DND-41 (cell line): ENCODE measurements at places on chromosomes 12 and 14.

- DNase-seq: no peak
Measured at GRCh38 chr12:114733919-114734318, 49.9 kb upstream of the TBX3 start.

- DNase-seq: no peak
Measured at GRCh38 chr12:2149091-2149490, 96.3 kb downstream of the CACNA1C start.

GRCh38 chr12:43169115-43169681, 382.8 kb downstream of the ADAMTS20 start:
- DNase-seq: no peak

DNA sequence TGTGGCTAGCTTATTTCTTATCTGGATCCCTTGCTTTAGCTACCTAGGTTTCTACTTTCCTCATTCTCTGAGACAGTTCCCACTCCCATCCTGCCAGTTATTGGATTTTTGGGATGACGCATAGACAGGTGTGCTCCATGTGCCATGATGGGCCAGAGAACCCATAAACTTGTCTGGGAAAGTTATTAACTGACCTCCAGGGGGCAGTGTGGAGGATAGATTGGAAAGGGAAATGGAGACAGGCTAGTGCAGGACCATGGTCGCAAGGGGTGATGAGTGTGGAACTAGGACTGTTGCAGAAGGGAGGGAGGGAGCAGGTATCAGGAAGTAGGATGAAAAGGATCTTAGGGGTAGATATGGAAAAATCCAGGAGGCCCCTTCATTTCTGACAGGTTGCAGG, 80.3 kb downstream of the ESRRB start:
- DNase-seq: peak; percentile 42

DNA sequence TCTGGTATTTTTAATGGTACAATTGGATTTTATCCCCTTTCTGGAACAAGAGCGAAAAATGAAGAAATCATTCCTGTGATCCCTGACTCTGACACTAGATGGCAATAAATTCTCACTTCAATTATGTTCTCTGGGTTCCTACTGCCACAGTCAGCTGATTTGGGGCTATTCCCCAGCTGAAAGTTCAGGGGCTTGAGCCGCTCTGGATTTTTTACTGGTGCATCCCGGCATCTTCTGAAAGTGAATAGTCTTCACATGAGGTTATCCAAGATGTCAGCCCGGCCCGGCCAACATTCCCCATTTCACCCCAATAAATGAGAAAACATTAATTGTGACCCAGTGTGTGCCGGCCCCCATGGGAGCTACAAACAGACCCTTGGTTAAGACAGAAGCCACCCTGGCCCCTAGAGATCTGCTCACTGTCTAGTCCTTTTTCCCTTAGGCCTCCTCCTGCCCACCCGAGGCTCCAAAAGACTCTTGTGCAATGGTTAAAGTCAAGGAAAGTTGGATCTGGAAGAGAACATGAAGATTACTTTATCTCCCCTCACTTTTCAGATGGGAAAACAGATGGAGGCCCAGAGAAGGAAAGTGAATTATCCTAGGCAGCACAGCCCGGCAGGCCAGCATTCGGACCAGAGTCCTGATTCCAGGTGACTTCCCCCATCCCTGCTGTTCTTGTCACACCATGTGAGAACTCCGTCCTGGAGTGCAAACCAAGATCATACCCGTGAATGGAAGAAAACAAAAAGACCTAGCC, 20.8 kb downstream of the CKAP4 start:
- DNase-seq: no peak

GRCh38 chr12:102806110-102806509, 110.9 kb downstream of the PAH start:
- no peak for DNase-seq

GRCh38 chr14:91410771-91411536, 6.7 kb downstream of the CCDC88C start:
- no peak for DNase-seq

- DNase-seq: no peak
Measured at GRCh38 chr12:111359914-111360276, 9.0 kb downstream of the PHETA1 start.

- DNase-seq: peak; percentile 7
Measured at GRCh38 chr14:93538413-93538812, 107.7 kb downstream of the UNC79 start.

DNA sequence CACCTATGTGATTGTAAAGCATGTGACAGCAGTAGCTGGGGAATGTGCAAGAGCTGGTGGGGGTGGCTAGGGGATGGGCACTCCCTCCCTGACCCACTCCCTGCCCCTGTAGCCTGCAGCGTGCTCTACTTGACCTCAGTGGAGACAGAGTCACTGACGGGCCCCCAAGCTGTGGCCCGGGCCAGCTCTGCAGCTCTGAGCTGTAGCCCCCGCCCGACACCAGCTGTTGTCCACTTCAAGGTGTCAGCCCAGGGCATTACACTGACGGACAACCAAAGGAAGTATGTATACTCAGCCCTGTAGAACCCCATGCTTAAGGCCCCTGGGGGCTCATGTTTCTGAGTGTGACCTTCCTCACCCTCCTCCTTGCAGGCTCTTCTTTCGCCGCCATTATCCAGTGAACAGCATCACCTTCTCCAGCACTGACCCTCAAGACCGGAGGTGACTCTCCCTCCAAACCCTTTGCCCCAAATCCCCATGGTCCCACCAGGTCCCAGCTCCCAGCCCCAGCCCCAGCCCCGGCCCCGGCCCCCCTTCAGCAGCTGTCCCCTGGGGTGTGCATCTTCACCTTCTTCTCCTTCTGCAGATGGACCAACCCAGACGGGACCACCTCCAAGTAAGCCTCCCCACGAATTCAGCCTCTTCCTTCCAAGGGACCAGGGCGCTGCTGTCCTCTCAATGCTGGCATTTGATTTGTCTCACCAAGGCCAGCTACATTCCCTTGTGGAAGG, 13.3 kb downstream of the TNS2 start:
- no peak for DNase-seq

GRCh38 chr12:109393437-109394345, 46.0 kb downstream of the MYO1H start:
- peak; percentile 42 for DNase-seq

GRCh38 chr14:64202716-64203115, 91.5 kb downstream of the ESR2 start:
- no peak for DNase-seq

DNA sequence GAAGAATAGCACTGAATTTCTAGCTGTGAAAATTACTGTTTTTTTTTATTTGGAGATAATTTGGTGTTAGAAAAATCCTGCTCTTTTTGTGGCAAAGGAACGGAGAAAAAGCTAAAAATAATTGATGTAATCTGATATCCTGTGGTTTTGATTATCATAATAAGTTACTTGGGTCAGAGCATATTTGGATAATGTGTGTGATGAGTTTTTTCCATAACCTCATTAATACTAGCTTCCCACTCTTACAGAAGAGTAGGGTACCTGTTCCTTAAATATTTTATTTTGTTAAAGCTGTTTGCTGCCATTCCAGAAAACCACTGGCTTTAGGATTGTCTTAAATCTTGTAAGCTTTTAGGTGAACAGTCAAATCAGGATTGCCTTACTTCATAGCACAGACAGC, 4.7 kb downstream of the PSMC6 start:
- DNase-seq: no peak

GRCh38 chr12:7834701-7835100, 38.0 kb downstream of the SLC2A14 start:
- no peak for DNase-seq

DNA sequence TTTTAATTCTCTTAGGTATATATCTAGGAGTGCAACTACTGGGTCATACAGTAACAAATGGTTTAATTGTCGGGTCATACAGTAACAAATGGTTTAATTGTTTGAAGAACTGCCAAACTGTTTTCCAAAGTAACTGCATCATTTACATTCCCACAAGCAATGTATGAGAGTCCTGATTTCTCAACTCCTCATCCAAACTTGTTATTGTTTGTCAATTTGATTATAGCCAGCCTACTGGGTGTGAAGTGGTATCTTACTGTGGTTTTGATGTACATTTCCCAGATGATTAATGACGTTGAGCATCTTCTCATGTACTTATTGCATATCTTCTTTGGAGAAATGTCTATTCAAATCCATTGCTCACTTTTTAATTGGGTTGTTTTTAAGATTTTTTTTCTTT, 67.6 kb upstream of the CFL2 start:
- DNase-seq: no peak

DNA sequence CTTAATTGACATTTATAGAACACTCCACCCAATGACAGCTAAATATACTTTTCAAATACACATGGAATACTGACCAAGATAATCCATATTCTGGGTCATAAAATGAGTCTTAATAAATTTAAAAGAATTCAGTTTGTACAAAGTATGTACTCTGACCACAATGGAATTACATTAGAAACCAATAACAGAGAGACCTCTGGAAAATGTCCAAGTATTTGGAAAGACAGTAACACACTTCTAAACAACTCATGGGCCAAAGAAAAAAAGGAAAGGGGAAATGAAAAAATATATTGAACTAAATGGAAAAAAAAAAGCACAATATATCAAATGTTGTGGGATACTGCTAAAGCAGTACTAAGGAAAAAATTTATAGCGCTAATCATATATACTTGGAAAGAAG, 52.0 kb downstream of the CRACR2A start:
- no peak for DNase-seq

- DNase-seq: peak; percentile 23
Measured at GRCh38 chr12:57621497-57622292, 10.5 kb downstream of the ARHGEF25 start.

DNA sequence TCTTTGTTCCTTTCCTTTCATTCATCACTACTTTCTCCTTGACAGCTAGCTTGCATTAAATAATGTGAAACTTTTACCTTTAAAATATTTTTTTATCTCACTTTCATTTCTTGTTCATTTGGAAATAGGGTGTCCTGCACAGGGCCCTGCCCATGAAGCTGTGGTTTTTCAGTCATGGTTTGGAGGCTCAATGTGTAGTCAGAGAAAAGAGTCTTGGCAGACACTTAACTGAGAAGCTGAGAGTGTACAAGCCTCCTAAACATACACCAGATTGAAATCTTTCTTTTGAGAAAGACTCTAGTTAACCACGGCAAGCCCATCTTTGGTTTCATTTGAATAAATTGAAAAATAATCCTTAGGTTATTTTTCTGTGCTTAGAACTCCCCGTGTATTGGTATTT, 74.2 kb downstream of the KICS2 start:
- no peak for DNase-seq

GRCh38 chr12:78457938-78458337, 406.6 kb upstream of the SYT1 start:
- no peak for DNase-seq

DNA sequence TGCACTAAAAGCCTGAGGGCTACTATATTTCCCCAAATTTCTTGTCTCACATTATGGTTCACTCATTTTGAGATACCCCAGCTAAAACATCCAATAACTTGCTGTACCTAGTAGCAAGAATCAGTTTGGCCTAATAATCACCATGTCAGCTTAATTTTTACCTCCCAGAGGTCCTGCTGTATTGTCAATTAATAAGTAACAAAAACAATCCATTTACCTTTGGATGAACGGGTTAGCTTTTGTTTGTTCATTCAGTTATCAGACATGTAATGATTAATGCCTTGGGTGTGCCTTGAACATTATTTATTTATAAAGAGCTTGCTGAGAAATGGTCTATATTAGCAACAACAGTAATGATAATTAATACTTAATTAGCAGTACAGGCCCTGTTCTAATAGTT, 57.0 kb downstream of the MON2 start:
- no peak for DNase-seq

- DNase-seq: no peak
Measured at GRCh38 chr14:42198010-42198409, 591.3 kb downstream of the LRFN5 start.

DNA sequence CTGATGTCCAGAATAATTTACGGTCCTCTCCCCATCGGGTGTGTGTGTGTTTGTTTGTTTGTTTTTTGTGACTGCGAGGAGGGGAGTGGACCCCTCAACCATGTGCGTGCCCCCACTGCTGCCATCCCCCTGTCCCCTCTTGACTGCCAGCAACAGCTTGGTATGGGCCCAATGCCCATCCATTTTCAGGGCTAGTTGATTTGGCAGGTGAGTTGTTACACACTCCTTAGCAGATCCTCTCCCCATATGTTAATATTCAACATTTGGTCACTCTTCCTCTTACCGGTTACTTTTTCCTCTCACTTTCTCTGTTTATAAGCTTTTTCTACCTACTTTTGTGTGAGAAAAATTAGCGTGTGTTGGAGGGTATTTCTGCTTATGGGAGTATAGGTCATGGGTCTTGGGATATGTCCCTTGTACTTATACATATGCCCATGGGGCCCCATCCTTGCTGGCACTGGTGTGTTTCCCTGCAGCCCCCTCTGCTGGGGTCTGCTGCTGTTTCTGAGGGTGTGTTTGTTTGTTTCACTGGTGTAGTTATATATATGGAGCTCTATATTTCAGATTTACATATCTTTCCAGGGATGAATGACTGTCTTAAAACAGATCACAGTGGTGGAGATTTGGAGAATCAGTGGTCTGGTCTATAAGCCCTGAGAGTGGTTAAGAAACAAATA, 33.8 kb downstream of the ZFHX2 start:
- no peak for DNase-seq

DNA sequence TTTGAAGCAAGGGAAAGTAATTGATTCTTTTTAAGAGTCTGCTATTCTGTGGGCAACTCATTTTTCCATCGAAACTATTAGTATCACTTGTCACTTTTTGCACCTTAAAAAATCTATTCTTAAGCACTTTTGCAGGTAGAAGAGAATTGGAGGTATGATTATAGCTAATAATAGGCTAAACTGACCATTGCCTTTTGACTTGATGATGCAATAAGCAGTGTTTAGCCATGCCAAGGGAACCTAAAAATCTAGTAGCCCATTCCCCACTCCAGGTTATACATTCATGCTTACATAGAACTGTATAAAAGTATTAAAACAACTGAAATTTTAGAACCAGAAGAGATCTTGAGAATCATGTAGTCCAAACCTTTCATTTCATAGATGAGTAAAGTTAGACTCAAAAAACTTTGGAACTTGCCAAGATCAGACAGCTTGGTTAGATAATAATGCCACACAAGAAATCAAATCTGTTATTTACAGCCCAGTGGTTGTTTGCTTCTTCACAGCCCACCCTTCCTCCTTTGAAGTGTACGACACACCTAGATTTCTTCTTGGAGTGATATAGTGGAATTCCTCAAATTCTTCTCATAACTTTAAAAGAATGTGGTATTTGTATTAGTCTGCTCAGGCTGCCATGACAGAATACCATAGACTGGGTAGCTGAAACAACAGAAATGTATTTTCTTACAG, 21.7 kb upstream of the GARIN2 start:
- no peak for DNase-seq

DNA sequence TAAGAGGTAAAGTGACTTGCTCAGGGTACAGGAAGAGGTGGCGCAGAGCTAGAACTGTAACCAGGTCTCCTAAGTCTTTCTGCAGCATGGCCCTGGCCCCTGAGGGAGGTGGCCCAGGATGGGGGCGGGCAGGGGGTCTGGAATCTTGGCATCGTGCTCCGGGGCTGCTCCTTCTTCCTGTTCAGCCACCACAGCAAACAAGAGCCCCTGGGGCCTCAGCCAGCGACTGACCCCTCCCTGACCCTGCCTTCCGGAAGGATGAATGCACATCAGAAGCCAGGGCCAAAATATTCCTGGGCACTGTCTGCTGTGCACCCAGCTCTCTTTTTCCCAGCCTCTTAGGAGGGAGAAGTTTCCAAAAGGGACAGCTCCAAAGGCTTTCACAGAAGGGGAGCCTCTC, 242.8 kb downstream of the DPF3 start:
- DNase-seq: no peak
